Stimulated activated CD8-positive, alpha-beta memory T cell treated with anti-CD3 and anti-CD28 coated beads, Interleukin-4, amount 100 ng/mL, for 1 hour (primary cell): ENCODE measurements at places on chromosomes 16 and 17.

DNA sequence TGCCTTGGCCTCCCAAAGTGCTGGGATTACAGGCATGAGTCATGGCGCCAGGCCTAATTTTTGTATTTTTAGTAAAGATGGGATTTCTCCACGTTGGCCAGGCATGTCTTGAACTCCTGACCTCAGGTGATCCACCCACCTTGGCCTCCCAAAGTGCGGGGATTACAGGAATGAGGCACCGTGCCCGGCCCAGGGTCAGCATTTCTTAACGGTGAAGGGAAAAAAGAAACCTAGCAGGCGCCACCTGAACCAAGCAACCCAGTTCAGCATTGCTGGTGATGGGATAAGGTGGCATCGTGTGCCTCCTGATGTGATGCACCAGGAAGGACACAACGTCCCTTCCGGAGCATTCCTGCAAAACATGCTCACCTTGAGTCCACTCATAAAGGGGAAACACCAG is 2.2 kb upstream of the CLCN7 start:
- DNase-seq = no peak

DNA sequence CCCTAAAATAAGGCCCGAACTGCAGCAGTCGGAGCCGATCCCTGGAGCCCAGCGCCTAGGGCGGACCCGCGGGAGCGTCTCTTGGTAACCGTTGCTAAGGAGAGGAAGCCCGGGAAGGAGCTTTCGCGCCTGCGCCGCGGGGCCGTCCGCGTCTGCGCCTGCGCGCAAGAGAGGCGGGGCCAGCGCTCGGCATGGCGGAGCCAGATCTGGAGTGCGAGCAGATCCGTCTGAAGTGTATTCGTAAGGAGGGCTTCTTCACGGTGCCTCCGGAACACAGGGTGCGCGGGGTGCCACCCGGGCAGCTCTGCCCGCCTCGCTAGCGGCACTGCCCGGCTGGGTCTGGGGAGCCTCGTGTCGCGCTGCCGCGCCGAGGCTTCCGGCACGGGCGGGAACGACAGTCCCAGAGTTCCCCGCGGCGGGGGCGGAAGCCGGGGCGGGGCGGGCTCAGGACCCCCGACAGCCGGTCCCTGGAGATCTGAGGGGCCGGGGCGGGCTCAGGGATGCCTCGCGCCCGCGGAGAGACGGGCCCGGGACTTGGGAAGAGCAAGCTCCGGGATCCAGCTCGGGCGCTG is at the start of gene CDK10:
CDK10 (plus strand) TSS at position 170 of the 572 bp plus-strand sequence; CDS start at position 192, 22 bp downstream.
- DNase-seq = peak; percentile 82

DNA sequence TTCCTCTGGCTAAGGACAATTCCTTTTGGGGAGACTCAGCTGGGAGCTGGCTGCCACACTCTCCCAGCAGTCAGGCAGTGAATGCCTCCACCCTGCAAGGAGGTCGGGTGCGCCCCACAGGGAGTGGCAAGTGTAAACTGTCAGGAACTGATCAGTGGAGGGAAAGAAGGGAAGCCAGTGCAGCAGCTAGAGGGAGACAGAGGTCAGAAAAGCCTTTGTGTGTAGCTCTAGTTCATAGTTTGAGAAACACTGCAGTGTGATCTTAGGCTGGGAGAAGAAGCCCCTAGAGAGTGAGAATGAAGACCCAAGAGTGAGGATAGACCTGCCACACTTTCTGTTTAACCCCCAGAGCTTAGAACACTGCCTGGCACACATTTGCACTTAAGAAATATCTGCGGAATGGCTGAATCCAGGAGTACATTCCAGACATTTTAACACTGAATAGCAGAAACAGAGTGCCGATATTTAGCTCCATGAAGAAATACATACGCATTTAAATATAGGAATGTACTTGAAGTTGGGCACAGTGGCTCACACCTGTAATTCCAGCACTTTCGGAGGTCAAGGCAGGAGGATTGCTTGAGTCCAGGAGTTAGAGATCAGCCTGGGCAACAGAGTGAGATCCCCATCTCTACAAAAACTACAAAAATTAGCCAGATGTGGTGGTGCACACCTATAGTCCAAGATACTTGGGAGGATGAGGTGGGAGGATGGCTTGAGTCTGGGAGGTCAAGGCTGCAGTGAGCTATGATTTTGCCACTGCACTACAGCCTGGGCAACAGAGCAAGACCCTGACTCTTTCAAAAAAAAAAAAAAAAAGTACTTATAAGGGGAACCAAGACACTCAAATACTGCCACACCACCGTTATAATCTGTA is 11.1 kb upstream of the SLC5A11 start:
- DNase-seq = no peak

DNA sequence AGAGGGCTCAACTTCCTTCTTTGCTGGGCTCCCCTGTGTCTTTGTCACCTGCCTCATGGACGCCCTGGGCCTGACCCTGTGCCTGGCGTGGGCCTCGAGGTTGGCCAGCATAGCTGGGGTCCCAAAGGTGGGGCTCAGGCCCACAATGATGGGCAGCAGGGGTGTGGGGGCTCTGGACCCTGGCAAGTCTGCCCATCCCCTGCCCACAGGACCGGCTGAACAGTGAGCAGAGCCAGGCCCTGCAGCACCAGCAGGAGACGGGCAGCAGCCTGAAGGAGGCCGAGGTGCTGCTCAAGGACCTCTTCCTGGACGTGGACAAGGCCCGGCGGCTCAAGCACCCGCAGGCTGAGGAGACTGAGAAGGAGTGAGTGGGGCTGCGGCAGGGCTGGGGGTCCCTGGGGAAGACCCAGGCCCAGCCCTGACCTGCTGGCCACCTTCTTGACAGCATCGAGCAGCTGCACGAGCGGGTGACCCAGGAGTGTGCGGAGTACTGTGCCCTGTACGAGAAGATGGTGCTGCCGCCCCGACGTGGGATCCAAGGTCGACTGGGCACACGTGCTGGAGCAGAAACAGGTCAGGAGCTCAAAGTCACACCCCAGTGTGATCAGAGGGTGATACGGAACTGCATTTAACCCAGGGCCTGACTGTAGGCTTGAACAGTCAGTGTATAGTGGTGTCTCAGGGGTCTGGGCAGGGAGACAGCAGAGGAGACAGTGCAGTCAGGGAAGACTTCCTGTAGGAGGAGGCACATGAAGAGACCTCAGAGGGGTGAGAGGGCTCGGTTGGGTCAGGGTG is 3.8 kb downstream of the EVPLL start:
- DNase-seq = no peak

- no peak for DNase-seq
Observed at GRCh38 chr16:54991525-54991924, 60.9 kb downstream of the IRX5 start.

DNA sequence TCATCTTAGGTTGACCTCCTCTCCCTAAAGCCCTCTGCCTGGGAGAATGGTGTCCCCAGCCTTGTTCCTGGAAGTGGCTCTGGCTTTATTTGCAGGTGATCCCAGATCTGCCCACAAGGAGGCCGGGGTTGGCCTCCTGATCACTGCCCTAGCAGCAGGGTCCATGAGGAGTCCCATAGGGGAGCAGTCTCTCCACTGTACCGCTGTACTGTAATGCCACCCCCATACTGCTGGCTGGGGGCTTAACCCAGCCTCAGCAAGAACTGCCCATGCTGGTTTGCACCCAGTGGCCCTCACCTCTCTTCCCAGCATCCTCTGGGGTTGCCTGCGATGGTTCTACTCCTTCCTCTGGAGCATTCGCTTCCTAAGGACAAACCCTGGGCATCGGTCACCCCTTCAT is 39.1 kb downstream of the PSME3IP1 start:
- no peak for DNase-seq

- no peak for DNase-seq
Observed at GRCh38 chr16:79001156-79001967, 599.2 kb downstream of the MAF start.

GRCh38 chr16:1283996-1284616 is 25.3 kb upstream of the UBE2I start:
- DNase-seq = no peak

- DNase-seq = no peak
Observed at GRCh38 chr16:30740364-30741251, 7.6 kb upstream of the PHKG2 start.

GRCh38 chr16:87321336-87322107 is 4.3 kb upstream of the C16orf95 start:
- DNase-seq = no peak

DNA sequence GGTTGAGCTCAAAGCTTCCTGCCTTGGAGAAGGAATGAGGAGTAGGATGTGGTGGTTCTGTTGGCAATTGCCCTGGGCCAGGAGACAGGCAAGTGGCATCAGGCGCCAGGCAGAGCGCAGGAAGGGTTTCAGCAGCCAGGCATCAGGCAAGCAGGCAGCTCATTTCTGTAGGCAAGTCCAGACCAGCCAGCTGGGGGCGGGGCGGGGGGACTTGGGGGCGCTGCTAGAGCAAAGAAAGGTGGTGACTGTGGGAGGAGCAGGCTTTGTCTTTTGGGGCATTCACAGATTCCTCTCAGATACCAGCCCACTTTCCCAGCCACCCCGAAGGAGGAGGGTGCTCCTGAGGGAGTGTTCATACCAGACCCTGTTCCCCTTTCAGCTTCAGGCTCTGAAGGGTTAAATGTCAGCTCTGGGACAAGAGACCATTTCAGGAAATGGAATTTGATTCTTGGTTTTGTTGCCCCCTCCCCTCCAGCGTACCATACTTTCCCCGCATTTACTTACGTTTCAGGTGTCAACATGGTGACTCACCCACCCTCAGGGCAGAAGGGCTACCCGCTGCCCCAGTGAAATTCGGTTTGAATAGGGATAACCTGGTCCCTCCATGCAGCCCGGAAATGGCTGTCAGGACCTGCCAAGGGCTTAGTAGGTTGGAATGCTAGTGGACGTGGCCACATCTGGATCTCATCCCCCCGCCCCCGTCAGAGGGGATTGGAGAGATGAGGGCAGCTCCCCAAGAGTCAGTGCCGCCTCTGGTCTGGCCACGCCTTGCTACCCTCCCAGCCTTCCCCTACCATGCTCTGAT is 13.2 kb downstream of the NGFR start:
- no peak for DNase-seq

- DNase-seq = no peak
Observed at GRCh38 chr17:63613663-63614062, 8.6 kb upstream of the MAP3K3 start.

- DNase-seq = peak; percentile 14
Observed at GRCh38 chr16:15682105-15682570, 32.1 kb downstream of the NDE1 start.

- no peak for DNase-seq
Observed at GRCh38 chr16:14302031-14302398, 230.9 kb downstream of the MRTFB start.

GRCh38 chr17:83103200-83103942 is 24.0 kb downstream of the METRNL start:
- no peak for DNase-seq

GRCh38 chr17:4520894-4521600 is 22.4 kb downstream of the SPNS2 start:
- DNase-seq = no peak

GRCh38 chr17:2309338-2310154 is 5.8 kb downstream of the SRR start:
- DNase-seq = no peak

DNA sequence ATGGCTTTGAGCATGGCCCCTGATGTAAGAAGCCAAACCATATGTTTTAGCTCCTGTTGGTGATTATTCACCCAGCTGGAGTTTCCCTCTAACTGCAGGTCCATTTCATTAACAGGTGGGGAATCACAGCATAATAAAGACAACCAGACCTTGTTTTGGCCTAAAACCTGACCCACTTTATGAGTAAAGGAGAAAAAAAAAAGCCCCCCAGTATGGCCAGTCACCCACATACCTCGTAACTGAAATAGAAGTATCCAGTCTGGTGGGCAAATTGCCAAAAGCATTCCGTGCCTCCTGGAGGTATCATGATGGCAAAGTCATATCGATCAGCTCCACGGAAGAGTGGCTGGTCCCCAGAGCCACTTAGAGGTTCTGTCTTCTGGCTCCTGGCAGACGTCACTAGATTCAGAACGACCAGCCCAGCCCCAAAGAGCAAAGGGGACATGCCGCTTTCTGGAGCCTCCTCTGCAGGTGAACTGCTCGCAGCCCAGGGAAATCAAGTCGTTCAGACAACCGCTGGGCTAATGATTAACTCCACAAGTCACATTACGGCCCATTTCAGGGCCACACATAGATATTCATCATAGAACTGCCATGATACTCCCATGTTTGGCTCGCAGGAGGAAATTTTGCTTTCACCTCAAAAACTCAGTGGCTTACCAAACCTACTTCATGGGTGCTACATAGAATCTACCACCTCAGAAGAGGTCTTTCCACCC is at the start of gene TMED6:
TMED6 (minus strand) TSS at position 478 of the 719 bp plus-strand sequence; CDS start at position 445, 33 bp downstream.
- no peak for DNase-seq

GRCh38 chr17:1518410-1518809 is 2.0 kb upstream of the INPP5K start:
- no peak for DNase-seq

DNA sequence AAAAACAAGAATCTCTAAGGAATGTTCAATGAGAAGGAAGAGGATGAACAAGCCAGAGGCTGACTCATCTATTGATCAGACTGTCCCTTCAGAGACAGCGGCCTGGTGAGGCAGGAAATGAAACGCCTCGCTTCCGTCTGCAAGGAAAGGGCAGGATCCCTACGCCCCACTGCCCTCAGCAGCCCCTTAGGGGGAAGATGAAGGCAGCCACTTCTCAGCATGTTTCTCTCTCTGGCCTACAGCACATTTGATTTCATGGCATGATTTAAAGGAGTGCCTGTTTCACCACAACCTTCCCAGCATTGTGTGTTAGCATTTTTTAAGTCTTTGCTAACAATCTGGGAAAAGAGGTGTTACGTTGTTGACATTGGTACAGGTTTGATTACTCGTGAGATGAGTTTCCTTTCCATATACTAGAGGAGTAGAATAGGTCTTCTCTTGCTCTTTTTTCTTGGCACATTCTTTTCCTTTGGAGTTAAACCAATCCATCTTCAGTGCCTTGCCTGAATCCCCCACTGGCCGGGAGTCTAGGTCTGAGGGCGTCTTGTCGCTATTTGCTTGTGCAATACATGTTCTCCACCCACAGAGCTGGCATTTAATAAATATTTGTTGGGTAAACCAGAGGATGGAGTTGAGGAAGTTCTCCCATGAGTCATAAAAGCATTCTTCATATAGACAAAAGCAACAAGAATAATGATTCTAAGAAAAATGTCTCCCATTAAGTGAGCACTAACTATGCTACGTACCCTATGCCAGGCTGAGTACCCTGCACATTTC is 47.4 kb downstream of the RBFOX3 start:
- no peak for DNase-seq

- no peak for DNase-seq
Observed at GRCh38 chr16:22372882-22373661, 1.3 kb downstream of the CDR2 start.

- DNase-seq = no peak
Observed at GRCh38 chr17:73991260-73991659, 212.2 kb upstream of the RPL38 start.

DNA sequence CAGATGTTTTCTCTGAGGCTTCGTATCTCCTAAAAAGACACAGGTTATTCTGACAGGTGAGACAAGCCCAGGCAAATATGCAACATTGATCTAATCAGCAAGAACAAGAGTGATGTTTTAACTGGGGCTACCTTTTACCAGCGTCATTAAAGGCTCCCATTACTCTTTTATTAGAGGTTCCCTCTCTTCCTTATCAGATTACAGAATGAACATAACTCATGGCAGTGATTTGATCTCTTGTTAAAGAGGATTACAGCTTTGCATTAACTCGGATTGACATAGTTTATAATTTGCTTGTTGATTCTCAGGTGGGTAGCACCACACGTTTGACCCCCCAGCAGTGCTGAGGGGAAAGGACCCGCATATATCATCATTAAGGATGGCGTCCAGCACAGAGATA is 90.5 kb downstream of the AATF start:
- DNase-seq = no peak

GRCh38 chr16:75064403-75065148 is 52.0 kb downstream of the LDHD start:
- no peak for DNase-seq

GRCh38 chr16:62280506-62280905 is 244.3 kb upstream of the CDH8 start:
- no peak for DNase-seq

GRCh38 chr17:58052945-58053715 is 30.1 kb upstream of the DYNLL2 start:
- no peak for DNase-seq
